Endothelial cell of coronary artery (primary cell): ENCODE measurements at places on chromosomes 5 and 9. TPM values are rescaled to one million over a fixed set of nuclear protein-coding genes. Genes with fewer than 3 reads are reported as not detected.

Gene GLDC
- 1.1 and 1.8 TPM in 2 replicates for total RNA-seq

Gene PROB1
- total RNA-seq, result 0.72 and 1.2 TPM in 2 replicates

Gene SLC22A4
- 3.7 and 7.9 TPM in 2 replicates for total RNA-seq

Gene FLT4
- total RNA-seq, result 5.5 and 10.6 TPM in 2 replicates

Gene GABRG2
- not detected in 2 replicates for total RNA-seq

Gene TMEM252
- not detected in 2 replicates for total RNA-seq

Gene FGF18
- 0.09 TPM in 1 of 2 replicates, not detected in the other for total RNA-seq

Gene GABRA1
- total RNA-seq, result not detected in 2 replicates

Gene CBY3
- total RNA-seq, result 0.09 and 0.18 TPM in 2 replicates

Gene CDKN2B-AS1
- 0.75 and 2.2 TPM in 2 replicates for total RNA-seq

Gene FAM169A
- 0.28 and 0.45 TPM in 2 replicates for total RNA-seq

Gene MEIKIN
- not detected in 2 replicates for total RNA-seq

Gene CCL27
- not detected in 2 replicates for total RNA-seq

Gene PCDHGA9
- 1.6 and 3.1 TPM in 2 replicates for total RNA-seq

Gene RCL1
- 15.9 and 17.1 TPM in 2 replicates for total RNA-seq

Gene CFAP77
- total RNA-seq, result 0.09 TPM in 1 of 2 replicates, not detected in the other

Gene IL13
- total RNA-seq, result not detected in 2 replicates

Gene SIMC1
- total RNA-seq, result 2.2 and 3.6 TPM in 2 replicates

Gene PCDHA6
- 0.56 and 0.63 TPM in 2 replicates for total RNA-seq

Gene ANKRD34B
- not detected in 2 replicates for total RNA-seq

Gene ZBTB26
- total RNA-seq, result 2.3 and 3.7 TPM in 2 replicates

Gene DPM2
- total RNA-seq, result 8.1 and 9.4 TPM in 2 replicates

Gene PCA3
- total RNA-seq, result 0.28 and 0.90 TPM in 2 replicates

Gene SH3TC2
- 3.2 and 6.0 TPM in 2 replicates for total RNA-seq

Gene LHX6
- 0.27 and 1.3 TPM in 2 replicates for total RNA-seq

Gene SPINK6
- total RNA-seq, result not detected in 2 replicates

Gene SNCAIP
- 4.4 and 14.4 TPM in 2 replicates for total RNA-seq

Gene TRIM14
- 2.1 and 2.6 TPM in 2 replicates for total RNA-seq

Gene SLC25A48
- total RNA-seq, result not detected in 2 replicates

Gene ECSCR
- 217 and 377 TPM in 2 replicates for total RNA-seq

Gene AFAP1L1
- total RNA-seq, result 92.1 and 118 TPM in 2 replicates

Gene LRRC70
- total RNA-seq, result 18.0 and 33.4 TPM in 2 replicates

Gene C5orf58
- not detected in 2 replicates for total RNA-seq

Gene FAM221B
- total RNA-seq, result not detected in 2 replicates

Gene TXNDC8
- total RNA-seq, result not detected in 2 replicates

Gene SLCO6A1
- under 0.01 TPM in 1 of 2 replicates, not detected in the other for total RNA-seq

Gene TSLP
- under 0.01 and 0.09 TPM in 2 replicates for total RNA-seq

Gene PHF24
- total RNA-seq, result not detected in 2 replicates

Gene NAIP
- total RNA-seq, result 1.4 and 2.4 TPM in 2 replicates

Gene PCDHB2
- total RNA-seq, result 1.8 and 3.5 TPM in 2 replicates

Gene HTR1A
- 0.09 TPM in 1 of 2 replicates, not detected in the other for total RNA-seq
